PC-9 (cell line): ENCODE measurements at places on chromosomes 13 and 19. TPM values are rescaled to one million over a fixed set of nuclear protein-coding genes. Genes with fewer than 3 reads are reported as not detected.

The ARHGEF1 gene
- 101 and 109 TPM in 2 replicates for total RNA-seq

The PROZ gene
- not detected in 2 replicates for total RNA-seq

The PCDH17 gene
- not detected in 2 replicates for total RNA-seq

- DNase-seq: peak; percentile 83
These were observed 744 bp upstream of the POU2F2 start for GRCh38 chr19:42132851-42133528.

The SULT2B1 gene
- total RNA-seq: 4.4 and 6.2 TPM in 2 replicates

DNA sequence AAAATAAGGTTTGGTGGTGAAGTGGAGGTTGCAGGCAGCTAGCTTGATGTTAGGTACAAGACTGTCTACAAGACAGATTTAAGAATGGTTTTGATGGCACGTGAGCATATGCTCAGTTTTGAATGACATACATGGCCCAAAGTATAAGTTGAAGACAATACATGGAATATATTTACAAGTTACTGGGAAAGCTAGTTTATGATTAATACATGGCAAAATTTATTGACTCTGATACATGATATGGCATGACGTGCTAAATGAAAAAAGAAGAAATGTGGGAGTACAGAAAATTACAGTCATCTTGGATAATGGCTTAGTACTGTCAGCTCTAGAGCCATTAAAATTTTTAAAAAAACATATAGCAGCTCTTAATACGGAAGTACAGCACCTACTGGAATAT, 4.4 kb downstream of the KLF5 start:
- DNase-seq: no peak

The NXNL1 gene
- not detected in 2 replicates for total RNA-seq

The FFAR3 gene
- not detected in 2 replicates for total RNA-seq

DNA sequence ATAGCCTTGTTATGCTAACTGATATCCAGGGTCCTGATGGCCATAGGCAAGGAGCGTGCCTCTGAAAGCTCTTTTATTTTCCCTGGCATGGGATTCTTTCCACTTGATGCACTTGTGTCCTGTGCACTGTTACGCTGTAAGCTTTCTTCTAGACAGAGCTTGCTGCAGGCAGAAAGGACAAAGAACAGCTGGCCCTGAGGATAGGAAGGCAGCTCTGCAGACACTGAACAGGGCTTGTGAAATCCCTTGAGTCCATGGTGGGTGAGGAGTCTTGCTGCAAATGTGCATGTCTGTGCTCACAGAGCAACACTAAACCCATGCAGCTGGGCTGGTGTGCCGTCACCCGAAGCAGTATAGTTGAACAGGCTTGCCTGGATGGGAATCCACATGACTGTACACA, 126.6 kb downstream of the AKAP11 start:
- DNase-seq: no peak

GRCh38 chr13:94959626-94960025, 247.3 kb upstream of the SOX21 start:
- no peak for DNase-seq

DNA sequence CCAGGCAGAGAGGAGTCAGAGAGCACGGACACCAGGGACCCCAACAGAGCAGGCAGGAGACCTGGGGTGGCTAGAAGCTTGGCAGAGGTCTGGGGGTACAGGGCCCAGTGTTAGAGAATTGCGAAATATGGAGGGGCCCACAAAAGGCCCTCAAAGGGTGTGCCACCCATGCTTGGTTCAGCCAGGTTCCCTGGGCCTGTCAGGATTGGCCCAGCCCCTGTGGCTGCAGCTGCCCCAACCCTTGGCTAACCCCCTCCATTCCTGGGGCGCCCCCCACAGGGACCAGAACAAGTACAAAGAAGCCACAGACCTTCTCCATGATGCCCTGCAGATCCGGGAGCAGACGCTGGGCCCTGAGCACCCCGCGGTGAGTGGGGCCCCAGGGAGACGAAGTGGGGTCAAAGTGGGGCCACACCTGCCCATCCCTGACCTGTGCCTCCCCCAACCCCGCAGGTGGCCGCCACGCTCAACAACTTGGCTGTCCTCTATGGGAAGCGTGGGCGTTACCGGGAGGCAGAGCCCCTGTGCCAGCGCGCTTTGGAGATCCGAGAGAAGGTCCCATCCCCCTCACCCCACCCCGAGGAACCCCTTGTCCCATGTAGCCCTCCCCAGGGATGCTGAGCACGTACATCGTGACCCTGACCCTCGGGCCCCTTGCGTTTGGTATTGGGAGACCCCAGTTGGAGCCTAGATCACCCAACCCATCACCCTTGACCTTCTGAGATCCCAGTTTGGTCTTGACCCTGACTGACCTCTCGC, 8.0 kb downstream of the KLC3 start:
- DNase-seq: no peak

DNA sequence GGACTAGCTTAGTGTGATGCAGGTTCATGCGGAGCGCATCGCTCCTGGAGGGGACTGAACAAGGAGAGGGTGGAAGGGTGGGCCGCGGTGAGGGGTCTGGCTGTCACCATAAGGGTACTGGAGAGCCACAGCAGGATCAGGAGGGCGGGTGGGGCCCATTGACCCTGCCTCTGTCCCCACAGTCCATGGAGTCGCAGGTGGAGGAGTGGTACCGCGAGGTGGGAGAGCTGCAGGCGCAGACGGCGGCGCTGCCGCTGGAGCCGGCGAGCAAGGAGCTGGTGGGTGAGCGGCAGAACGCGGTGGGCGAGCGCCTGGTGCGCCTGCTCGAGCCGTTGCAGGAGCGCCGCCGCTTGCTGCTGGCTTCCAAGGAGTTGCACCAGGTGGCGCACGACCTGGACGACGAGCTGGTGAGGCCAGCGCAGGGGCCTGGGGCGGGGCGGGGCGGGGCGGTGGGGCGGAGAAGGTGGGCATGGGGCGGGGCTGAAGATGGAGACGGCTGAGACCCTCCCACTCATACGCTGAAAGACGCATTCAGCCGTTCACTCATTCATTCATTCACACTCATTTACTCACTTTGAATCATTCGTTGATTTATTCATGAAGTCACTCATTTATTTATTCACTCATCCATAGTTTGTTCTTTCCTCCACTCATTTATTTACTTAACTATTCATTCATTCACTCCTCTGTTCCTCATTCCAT, 27.5 kb upstream of the SHKBP1 start:
- peak; percentile 68 for DNase-seq

The FAM83E gene
- 12.3 and 17.4 TPM in 2 replicates for total RNA-seq

DNA sequence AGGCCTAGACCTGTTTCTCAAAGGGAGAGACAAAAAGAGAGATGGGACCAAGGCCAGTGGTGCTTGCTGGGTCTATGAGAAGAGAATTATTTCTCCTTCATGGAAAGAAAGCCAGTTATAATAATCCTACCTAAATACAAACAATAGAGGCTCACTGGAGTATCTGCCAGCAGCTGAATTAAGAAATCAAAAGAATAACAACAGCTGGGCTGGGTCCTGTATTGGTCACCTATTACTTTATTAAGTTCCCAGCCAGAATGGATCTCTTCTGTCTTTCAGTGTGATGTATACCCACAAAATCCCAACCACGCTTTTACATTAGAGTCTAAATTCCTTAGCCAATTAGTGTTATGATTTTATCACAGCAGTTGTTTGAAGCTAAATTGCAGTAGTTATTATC, 297.8 kb upstream of the DACH1 start:
- DNase-seq: no peak

- DNase-seq: no peak
These were observed 683.1 kb downstream of the DIAPH3 start for GRCh38 chr13:59480396-59481259.

DNA sequence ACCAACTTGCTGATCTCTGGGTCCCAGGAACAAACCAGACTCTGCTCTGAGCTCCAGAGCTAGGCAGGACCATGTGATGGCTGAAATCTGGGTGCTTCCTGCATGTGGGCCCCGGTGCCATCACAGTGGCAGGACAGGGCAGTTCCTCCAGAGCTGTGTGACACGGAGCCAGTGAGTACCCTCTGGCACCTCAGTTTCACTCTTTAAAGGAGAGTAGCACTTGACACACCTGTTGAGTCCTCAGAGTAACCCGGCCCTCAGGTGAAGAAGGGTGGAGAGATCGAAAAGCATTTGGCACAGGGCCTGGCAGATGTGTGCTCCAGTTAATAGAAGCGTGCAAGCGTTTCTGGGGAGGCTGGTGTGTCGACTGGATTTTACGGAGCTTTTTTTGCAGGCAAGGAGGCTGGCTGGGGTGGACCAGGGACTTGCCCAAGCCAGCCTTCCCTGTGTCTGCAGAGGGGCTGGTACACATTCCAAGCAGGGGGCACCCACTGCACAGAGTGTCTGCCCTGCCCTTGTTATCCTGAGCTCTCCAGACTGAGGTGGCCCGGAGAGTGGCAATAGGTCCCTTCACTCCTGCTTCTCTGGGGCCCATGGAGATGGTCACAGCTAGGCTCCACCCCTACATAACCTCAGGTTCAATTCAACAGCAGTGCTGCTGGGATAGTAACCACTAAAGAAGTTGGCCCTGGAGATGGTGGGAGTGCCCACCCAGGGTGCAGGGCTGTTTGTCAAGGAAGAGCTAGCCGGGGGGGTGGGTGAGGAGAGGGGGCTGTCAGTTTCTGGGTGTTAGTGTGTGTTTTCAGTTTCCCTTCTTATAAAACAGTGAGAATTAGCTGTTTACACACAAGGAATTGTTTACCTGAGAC, 8.3 kb downstream of the RPS19 start:
- no peak for DNase-seq

The NKPD1 gene
- 0.37 and 0.75 TPM in 2 replicates for total RNA-seq

DNA sequence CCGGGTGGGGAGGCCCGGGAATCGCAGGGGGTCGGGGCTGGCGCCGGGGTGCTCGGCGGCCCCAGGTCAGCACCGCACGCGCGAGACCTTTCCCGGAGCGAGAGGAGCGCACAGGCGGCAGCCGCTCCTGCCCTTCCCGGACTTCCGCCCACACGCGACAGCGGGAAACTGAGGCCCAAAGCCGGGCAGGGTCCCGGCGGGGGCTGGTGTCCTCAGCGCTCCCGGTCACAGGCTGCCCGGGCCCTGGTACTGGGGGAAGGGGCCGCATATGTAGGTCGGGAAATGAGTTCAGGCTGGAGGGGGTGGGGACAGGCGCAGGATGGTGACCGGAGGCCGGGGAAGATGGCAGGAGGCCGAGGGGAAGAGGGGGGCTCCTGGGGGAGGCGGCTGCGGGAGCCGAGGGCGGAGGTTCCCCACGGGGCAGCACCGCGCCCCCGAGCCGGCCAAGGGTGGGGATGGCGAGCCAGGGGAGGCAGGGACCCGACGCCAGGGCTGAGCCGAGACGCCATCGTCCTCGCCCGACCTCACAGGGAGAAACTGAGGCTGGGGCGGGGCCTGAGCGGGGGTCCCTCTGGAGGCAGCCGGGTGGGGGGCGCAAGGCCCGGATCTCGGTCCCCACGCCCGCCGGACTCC, 662 bp downstream of the CBARP start:
- DNase-seq: no peak

GRCh38 chr19:28012361-28012760, 1200.6 kb downstream of the UQCRFS1 start:
- DNase-seq: no peak

- DNase-seq: no peak
These were observed 31.4 kb downstream of the SMAD9 start for GRCh38 chr13:36888645-36889044.
